NCI-H2081 (cell line): ENCODE measurements at places on chromosomes 16 and 17.

GRCh38 chr17:74777901-74778515 lies 1.9 kb upstream of the NAT9 start:
- no peak for DNase-seq

DNA sequence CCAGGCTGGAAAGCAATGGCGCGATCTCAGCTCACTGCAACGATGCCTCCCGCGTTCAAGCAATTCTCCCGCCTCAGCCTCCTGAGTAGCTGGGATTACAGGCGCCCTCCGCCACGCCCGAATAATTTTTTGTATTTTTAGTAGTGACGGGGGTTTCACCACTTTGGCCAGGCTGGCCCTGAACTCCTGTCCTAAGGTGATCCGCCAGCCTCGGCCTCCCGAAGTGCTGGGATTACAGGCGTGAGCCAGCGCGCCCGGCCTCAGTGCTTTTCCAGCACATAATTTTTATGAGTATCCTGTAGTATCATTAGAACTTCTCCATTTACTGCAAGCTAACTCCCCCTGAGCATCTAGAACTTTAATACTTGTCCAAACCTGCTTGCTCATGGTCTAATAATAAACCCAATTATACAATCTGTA lies 1.8 kb downstream of the UBE2G1 start:
- DNase-seq: no peak

- no peak for DNase-seq
Measured at GRCh38 chr17:44887971-44888954, 11.0 kb downstream of the EFTUD2 start.

- no peak for DNase-seq
Measured at GRCh38 chr16:866252-866896, 65.8 kb upstream of the GNG13 start.

DNA sequence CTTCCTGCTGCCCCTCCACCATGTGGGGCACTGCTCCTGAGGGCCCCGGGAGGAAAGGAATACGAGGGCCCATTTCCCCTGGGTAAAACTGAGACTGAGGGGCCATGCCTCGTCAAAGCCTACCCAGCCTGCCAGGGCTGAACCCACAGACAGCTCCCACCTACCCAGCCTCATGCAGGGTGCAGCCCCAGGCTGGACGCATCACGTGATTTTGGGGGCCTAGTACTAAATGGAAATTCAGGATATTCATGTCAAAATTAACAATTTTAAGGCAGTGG lies 3.4 kb upstream of the OSGIN1 start:
- no peak for DNase-seq
